ENCODE measurements at places on chromosomes 13 and 19.

DNA sequence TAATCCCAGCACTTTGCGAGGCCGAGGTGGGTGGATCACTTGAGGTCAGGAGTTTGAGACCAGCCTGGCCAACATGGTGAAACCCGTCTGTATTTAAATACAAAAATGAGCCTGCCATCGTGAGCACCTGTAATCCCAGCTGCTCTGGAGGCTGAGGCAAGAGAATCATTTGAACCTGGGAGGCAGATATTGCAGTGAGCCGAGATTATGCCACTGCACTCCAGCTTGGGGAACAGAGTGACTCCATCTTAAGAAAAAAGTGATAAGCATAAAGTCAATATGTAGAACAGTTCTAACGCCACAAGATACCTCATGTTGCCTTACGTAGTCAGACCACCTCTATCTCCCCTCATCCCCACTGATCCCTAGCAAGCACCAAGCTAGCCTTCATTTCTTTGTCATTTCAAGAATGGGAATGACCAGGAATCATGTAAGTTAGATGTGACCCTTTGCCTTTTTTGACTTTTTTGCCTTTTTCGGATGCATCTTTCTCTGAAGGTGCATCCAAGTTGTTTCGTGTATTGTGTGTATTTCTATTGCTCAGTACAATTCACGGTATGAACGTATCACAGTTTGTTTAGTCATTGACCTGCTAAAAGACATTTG, 6.4 kb downstream of the RPL21 start:
- no peak for DNase-seq

DNA sequence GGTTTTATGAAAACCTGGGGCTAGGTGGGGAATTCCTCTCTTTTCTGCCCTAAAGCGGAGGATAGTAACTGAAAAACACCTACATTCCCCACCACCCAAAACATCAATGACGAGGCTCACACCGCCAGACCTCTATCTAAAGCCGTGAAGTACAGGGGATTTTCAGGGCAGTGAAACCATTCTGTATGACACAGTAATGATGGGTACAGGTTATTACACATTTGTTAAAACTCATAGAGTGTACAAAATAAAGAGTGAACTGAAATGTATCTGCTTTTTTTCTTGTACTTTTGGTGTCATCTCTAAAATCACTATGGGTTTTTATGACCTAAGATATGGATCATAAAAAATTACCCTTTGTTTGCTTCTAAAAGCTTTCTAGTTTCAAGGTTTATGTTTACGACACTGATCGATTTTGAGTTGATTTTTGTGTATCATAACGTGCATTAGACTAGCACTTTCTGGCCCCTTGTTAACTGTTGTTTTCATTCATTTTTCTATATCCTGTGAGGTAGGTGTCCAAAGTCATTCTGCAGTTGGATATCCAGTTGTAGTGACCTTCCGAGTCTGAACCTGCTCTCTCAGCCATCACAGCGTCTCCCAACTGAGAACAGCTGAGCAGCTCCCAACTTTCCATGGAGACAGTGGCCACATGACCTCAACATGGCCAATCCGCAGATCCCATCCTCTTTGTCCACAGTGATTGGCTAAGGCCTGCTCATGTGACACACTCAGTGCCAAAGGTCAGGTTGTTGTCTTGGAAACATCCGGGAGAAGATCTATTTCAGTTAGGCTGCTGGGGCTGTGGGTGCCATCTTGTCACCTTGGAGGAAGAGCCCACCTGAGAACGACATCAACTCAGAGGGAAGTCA, 10.3 kb downstream of the MBD3L2B start:
- no peak for DNase-seq

- DNase-seq: no peak
These were observed 5.8 kb downstream of the KDELR1 start for GRCh38 chr19:48385461-48386087.

- DNase-seq: no peak
These were observed 42.1 kb downstream of the FOXO1 start for GRCh38 chr13:40624383-40624782.

DNA sequence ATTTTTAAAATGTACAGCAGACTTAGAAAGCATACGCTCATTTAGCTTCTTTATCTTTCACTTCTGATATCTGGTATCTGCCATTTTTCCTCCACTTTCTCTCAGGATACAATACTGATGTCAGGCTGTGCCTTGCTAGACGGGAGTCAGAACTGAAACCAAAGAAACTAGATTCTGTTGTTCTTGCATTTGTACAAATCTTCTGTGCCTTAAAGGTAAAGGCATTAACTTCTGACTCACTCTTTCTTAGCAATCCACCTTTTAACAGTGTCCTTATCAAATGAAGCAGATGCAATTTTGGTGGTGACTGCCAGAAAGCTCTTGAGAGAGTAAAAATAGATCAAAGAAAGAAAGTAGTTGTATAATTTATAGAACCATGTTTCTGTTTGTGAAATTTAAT, 370.4 kb downstream of the PCDH20 start:
- DNase-seq: no peak

GRCh38 chr19:46030812-46031550, 8.1 kb upstream of the PGLYRP1 start:
- DNase-seq: no peak

GRCh38 chr19:12752056-12752781, 628 bp downstream of the BEST2 start:
- no peak for DNase-seq

- DNase-seq: no peak
These were observed 78.0 kb upstream of the GPR183 start for GRCh38 chr13:99385161-99385560.

- no peak for DNase-seq
These were observed 287 bp upstream of the ZSCAN22 start for GRCh38 chr19:58326501-58326913.

- no peak for DNase-seq
These were observed 1.9 kb upstream of the LYPD3 start for GRCh38 chr19:43467276-43467675.

GRCh38 chr19:54114340-54115108, 933 bp downstream of the TFPT start:
- peak; percentile 24 for DNase-seq

- no peak for DNase-seq
These were observed 17.5 kb downstream of the KANK2 start for GRCh38 chr19:11179716-11180297.
